Naive B cell (primary cell): ENCODE measurements at places on chromosomes 6 and 20. TPM values are rescaled to one million over a fixed set of nuclear protein-coding genes. Genes with fewer than 3 reads are reported as not detected.

The C20orf141 gene
- polyA plus RNA-seq: not detected

The NUP43 gene
- polyA plus RNA-seq: not detected

The MRAP2 gene
- polyA plus RNA-seq: not detected

The PSORS1C2 gene
- polyA plus RNA-seq: not detected

The C20orf202 gene
- not detected for polyA plus RNA-seq

The NOX3 gene
- polyA plus RNA-seq: not detected

The ARMH2 gene
- not detected for polyA plus RNA-seq

The TNFRSF21 gene
- polyA plus RNA-seq: 1.3 TPM

The CRISP3 gene
- polyA plus RNA-seq: not detected

The MEI4 gene
- not detected for polyA plus RNA-seq

The VSTM2L gene
- polyA plus RNA-seq: not detected

The SLC22A16 gene
- not detected for polyA plus RNA-seq

The ROS1 gene
- not detected for polyA plus RNA-seq

The ENPP3 gene
- 0.55 TPM for polyA plus RNA-seq

The ZNF322 gene
- 9.8 TPM for polyA plus RNA-seq

The NQO2 gene
- polyA plus RNA-seq: 15.2 TPM

The WFDC5 gene
- not detected for polyA plus RNA-seq

The RBM24 gene
- polyA plus RNA-seq: not detected

The SMLR1 gene
- polyA plus RNA-seq: not detected

The BTBD3 gene
- 2.3 TPM for polyA plus RNA-seq

The CRISP2 gene
- polyA plus RNA-seq: not detected

The RFX6 gene
- not detected for polyA plus RNA-seq

The HLA-DRB5 gene
- 326 TPM for polyA plus RNA-seq

The RSPO3 gene
- polyA plus RNA-seq: not detected

The EYS gene
- polyA plus RNA-seq: 0.18 TPM

The SLC32A1 gene
- polyA plus RNA-seq: not detected

The TFAP2C gene
- not detected for polyA plus RNA-seq

The NR2E1 gene
- polyA plus RNA-seq: not detected

The BEND6 gene
- not detected for polyA plus RNA-seq

The PDE10A gene
- polyA plus RNA-seq: not detected

The GPR6 gene
- not detected for polyA plus RNA-seq

The OR2J3 gene
- not detected for polyA plus RNA-seq

The INSM1 gene
- not detected for polyA plus RNA-seq
